ENCODE measurements at places on chromosomes 11 and 22.
A peak's percentile ranks its signal among the peaks of the same experiment; 100 is the strongest.

DNA sequence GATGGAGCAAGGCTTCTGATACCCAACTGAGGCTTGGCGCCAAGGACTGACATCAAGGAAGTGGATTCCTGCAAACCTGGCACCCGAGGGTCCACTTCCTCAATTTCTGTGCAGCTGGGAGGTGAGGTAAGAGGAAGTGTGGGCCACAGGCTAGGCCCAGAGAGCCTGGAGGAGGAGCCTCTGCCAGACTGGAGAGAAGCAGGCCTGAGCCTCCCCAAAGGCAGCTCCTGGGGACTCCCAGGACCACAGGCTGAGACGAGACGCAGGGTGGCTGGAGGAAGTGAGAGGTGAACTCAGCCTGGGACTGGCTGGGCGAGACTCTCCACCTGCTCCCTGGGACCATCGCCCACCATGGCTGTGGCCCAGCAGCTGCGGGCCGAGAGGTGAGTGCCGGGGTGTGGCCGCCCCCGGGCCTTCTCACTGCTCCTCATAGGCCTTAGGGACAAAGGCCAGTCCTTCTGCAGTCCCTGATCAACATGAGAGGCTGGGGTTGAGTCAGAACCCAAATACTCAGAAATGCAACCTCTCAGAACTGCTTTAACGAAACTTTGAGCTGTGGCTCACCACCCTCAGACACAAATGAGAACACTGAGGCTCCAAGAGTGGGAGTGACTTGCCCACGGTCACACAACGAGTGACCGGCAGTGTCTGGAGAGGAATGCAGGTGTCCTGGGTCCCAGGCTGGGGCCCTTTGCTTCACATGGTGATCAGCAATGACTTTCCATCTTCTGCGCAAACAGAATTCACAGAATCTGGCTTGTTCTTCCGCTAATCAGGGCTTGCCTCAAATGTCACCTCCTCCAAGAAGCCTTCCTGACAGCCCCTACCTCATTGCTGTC, at the start of gene NCF4:
TSS of gene NCF4 (plus strand) at position 186 of the 839 bp plus-strand sequence. CDS start at position 352, 166 bp downstream.
- DNase-seq: no peak

GRCh38 chr11:12074529-12075195, 35.7 kb upstream of the MICAL2 start:
- no peak for DNase-seq

DNA sequence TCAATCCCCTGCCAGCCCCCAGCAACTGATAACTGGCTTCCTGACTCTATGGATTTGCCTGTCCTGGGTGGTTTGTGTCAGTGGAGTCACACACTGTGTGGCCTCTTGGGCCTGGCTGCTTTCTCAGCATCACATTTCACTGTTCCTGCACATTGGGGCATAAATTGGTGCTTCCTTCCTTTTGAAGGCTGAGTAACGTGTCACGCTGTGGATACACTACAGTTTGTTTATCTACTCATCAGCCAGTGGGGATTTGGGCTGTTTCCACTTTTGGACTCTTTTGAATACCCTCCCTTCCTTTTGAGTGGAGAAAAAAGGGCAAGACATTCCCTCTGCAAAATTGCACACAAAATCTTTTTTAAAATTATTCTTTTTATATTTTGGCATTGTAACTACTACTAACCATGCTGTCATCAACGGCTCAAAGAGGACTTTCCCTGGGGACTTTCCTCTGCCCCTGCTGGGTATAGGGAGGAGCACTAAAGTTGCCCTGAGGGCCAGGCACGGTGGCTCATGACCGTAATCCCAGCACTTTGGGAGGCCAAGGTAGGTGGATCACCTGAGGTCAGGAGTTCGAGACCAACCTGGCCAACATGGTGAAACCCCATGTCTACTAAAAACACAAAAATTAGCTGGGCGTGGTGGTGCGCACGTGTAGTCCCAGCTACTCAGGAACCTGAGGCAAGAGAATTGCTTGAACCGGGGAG, 7.8 kb upstream of the CELSR1 start:
- peak; percentile 47 for DNase-seq

DNA sequence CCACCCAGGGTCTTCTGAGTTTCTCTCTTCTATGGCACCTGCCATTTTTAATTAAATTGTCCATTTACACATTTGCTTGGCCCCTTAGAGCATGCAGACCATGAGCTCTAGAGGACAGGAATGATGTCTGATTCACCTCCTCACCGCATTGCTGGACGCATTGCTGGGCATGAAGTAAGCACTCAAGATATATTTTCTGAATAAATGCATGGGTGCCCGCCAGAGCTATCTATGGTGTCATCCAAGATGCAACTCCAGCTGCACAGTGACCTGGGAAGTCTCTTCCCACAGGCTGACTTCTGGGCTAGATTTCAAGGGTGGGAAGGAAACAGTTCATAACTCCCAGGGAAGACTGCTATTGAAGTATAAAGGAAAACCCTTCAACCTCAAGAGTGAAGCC, 66.6 kb upstream of the ASPHD2 start:
- no peak for DNase-seq

DNA sequence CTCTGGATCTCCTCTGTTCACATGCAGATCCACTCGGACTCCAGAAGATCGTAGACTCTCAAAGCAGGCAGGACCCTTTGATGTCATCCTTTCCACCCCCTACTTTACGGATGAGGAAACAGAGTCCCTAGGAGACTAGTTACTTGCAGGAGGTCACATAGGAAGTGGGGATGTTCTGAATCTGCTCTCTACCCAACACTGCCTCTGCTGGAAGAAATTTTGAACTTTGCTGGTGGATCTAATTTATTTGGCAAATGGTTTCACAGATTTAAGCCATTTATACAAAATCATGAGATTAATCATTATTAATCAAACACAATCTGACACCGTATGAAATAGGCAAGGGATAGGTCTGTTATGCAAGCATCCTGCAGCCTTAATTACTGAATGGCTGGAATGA, 55.0 kb upstream of the USP47 start:
- no peak for DNase-seq

GRCh38 chr11:132935383-132935782, 596.9 kb downstream of the OPCML start:
- no peak for DNase-seq

DNA sequence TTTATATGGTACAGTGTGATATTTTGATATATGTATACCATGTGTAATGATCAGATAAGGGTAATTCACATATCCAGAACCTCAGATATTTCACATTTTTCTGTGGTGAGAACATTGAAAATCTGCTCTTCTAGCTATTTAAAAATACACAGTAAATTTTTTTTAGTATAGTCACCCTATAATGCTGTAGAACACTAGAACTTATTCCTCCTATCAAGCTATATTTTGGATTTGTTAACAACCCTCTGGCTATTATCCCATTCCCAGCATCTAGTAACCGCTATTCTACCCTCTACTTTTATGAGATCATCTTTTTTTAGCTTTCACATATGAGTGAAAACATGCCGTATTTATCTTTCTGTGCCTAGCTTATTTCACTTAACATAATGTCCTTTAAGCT, 65.5 kb upstream of the SYT9 start:
- DNase-seq: no peak

DNA sequence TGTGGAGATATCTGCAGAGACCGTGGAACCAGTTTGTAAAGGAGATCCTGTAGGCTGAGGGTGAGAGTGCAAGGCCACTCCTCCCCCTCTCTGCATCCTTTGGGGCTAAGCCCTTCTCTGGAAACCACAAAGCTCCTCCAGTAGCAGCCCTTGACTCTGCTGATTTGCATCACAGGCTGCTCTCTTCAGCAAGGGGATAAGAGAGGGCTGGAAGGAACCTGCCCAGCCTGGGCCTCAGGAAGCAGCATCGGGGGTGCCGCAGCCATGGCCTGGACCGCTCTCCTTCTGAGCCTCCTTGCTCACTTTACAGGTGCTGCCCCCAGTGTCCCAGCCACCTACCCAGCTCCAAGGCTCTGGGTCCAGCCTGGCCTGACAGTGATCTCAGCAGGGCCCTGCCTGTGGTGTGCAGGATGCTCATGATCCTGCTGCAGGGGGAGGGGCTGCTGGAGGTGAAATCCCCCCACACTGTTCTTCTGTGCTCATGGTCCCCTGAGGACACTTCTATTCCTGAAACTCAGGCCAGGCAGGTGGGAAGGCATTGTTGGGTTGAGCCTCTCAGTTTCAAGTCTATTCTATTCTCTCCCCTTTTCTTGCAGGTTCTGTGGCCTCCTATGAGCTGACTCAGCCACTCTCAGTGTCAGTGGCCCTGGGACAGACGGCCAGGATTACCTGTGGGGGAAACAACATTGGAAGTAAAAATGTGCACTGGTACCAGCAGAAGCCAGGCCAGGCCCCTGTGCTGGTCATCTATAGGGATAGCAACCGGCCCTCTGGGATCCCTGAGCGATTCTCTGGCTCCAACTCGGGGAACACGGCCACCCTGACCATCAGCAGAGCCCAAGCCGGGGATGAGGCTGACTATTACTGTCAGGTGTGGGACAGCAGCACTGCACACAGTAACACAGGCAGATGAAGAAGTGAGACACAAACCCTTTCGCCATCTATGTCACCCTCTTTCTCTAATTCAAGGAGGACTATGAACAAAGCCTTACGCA, 68.5 kb upstream of the IGLL5 start:
- DNase-seq: no peak

GRCh38 chr11:94946812-94947211, 26.5 kb downstream of the CWC15 start:
- DNase-seq: no peak
